ENCODE measurements at places on chromosomes 4 and X.
A peak's percentile ranks its signal among the peaks of the same experiment; 100 is the strongest.

GRCh38 chr4:150216726-150217125, 138.5 kb downstream of the DCLK2 start:
- DNase-seq, result no peak

- no peak for DNase-seq
Observed at GRCh38 chrX:110168585-110168984, 149.3 kb downstream of the AMMECR1 start.

DNA sequence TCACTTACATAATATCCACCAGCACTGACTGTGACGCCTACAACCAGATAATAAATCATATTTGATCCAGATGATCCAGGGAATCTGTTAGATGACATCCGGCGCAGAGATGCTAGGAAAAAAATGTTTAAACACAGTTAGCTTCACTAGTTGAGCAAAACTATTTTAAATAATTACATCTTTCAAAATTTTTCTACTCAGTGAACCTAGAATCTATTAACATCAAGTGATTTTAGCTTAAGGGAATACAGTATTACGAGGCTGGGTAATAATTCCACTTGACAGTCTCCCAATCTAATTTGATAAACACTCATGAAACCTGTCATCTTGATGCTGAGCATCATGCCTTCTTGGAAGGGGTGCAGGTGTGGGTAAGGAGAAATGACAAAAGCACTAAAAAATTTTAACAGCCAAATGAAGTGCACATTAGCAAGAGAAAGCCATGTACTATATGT, 4.7 kb downstream of the MGARP start:
- DNase-seq, result no peak

DNA sequence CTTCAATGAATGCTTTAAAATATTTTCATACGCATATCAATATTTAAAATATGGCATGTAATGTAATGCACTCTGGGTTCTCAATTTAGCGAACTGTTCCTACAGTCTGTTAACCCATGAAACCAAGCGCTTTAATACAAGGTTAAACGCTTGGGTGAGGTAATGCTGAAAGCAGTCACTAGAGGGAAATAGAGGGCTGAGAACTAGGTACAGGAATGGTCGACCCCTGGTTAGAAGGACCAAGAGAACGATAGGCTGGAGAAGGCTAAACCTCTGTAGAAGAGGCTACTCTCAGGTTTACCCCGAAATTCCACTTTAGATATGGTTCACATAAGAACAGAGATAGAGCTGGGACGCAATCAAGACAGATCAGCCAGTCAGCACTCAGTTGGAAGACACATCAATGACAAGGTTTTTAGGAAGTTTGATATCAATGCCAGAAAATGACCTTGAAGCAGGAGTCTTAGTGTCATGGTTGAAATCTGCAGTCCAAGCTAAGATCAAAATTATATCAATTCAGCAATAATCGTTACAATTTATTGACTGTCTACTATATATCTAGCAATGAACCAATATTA, 26.9 kb downstream of the ARSJ start:
- peak; percentile 54 for DNase-seq

DNA sequence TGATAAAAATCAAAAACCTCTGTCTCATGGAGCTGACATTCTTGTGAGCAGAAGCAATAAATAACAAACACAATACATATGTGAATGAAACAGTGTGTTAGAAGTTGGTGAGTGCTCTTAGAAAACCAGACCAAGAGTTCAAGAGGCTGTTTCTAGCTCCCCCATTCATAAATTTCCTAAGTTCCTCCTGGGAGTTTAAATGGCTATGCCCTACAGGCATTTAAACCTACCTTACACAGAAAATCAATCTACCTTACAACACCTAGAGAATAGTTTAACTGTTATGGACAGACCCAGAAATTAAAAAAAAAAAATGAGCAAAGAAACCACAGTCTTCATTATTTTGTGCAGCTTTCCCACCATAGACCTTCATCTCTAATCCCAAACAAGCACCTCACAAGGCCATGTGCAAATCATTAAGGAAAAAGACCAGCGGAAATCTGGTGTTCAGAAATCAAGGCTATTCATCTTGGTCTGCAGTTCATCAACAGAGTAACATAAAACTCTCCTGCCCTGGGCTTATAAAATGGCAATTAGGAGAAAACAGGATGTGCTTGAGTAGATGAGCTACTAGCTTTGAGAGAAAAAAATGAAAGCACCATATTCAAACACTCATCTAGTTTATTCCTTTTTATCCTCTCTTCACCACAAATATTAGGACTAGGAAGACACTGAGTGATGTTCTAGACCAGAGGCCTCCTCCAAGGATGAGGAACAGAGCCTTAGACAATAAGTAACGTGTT, 147.2 kb downstream of the SHROOM3 start:
- no peak for DNase-seq

- DNase-seq, result no peak
Observed at GRCh38 chrX:92270936-92271855, 492.0 kb downstream of the PCDH11X start.

- peak; percentile 19 for DNase-seq
Observed at GRCh38 chr4:184383497-184384055, 90.8 kb downstream of the IRF2 start.

DNA sequence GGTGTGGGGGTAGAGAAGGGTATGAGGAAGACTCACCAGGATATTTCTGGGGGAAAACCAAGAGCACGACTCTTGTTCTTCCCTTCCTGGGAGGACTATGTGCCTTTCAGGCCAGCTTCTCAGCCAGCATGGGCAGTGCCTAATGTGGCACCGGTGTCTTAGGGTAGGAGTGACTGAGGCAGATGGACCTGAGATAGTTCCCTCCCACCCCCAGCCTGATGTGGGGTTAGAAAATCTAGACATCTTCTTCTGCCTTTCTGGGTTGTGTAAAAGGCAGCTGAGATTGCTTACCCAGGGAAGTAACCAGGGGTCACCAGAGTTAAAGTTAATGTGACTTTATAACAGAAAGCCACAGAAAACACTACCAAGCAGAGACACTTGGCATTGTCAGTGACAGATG, 127.3 kb downstream of the TMA16 start:
- no peak for DNase-seq

DNA sequence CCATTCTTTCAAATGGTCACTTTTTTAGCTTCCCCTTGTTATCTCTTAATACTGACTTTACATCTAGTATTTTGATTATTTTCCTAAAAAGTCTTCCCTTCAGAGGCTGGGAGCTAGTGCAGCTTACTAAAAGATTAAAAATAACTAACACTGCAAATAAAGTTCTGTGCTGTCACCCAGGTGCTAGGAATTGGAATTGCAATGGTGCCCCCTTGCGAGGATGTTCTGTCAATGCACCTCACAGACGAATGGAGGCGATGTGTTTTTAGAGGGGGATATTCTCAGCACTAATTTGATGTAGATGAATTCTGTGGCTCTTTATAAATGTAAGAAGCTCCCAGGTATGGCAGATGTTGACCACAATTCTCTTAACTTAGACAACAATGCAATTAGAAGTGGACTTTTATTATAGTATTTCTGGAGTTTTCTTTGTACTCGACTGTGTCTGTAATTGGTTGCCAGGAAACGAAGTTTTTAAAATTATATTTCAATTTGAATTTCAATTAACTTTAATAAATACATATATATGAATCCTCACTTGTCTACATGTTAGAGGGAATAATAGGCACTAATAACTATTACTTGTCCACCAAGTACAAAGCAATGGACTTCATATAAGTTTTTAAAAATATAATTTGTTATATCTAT, 22.0 kb upstream of the SMIM31 start:
- DNase-seq, result peak; percentile 52

DNA sequence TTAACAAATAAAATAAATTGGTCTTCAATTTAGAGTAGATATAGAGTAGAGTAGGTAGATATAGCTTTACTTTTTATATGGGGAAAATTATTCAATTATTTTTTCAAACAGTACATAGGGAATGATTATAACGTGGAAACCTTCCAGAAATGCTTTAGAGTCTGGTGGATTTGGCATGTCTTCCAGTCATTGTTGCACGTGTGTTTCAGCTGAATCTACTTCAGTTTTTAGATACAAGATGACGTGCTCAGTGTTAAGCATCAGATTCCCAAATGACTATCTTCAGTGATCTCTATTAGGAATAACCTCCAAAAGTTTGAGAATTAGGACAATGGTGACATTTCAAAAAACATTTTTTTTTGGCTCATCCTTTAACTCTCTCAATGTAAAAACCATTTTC, 616.9 kb downstream of the ANKRD50 start:
- DNase-seq, result no peak

DNA sequence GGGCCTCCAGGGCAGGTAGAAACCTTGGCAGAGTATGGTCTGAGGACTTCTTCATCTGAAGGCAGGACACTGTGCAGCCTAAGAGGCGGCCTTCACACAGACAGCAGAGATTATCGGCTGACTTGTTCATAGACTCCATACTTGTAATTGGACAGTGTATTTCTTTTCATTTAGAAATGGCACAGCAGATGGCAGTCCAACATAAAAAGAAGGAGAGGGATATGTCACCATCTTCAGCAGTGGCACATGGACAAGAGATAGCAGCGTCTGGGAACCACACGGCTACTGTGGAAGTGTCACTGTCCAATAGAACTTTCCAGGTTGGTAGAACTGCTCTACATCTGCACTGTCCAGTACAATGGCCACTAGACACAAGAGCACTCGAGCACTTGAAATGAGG, 21.7 kb upstream of the GEMIN8 start:
- no peak for DNase-seq

- no peak for DNase-seq
Observed at GRCh38 chrX:153561337-153561736, 37.6 kb downstream of the CCNQ start.

DNA sequence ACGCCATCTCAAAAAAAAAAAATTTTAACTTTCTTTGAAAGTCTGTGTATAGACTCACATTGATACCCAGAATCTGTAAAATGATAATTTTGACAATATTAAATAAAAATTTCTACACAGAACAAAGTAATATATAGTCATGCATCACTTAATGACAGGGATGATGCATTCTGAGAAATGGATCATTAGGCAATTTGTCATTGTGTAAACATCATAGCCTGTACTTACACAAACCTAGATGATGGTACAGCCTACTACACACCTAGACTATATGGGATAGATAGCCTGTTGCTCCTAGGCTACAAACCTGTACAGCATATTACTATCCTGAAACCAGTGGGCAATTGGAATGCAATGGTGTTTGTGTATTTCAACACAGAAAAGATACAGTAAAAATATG, 107.7 kb downstream of the BLTP1 start:
- no peak for DNase-seq

GRCh38 chr4:139940600-139940999, 213.4 kb downstream of the MAML3 start:
- DNase-seq, result no peak

DNA sequence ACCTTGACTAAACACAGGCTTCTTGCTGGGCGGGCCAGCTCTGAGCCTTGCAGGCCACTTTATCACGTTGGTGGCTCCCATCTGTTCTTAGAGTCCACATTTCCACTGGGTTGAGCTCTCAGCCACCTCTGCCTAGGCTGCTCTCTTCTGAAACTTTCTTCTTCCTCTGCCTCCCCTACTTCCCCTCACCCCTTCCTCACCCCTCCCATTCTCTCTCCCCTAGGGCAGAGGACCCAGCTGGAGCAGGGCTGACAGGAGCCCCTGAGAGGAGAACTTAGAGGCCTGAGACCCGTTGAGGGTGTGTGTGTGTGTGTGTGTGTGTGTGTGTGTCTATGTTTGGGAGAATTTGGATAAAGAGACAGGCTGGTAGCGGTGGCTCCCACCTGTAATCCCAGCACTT, 19.9 kb upstream of the TMSB4X start:
- peak; percentile 25 for DNase-seq

DNA sequence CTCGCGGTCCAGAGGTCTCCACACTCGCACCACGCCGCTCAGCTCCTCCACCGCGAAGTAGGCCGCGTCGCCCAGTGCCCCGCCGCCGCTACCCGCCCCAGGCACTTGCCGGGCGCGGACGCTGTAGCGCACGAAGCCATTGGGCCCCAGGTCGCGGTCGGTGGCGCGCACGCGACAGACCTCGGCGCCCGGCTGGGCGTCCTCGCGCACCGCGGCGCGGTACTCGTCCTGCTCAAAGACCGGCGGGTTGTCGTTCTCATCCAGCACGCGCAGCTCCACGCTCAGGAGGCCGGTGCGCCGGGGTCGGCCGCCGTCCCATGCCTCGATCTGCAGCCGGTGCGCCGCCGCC, 1.4 kb downstream of the DCHS2 start:
- no peak for DNase-seq

DNA sequence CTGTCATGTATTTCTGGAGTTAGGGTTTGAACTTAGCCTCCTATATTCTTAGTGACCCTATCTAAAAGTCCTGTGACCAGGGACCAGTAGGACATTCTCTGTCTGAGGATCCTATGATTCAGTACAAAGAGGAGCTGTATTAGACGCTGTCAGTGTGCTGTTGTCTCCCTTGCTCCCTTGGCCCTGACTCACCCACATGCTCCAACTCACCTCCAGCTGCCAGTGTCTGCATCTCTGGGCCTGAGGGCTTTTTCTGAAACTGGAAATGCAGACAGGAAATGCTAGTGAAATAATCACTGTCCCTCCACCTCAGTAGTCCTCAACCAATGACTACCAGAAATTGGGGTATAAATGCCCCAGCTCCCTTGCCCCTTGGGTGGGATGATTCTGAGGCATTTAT, 535.3 kb upstream of the RPS6KA3 start:
- DNase-seq, result no peak

DNA sequence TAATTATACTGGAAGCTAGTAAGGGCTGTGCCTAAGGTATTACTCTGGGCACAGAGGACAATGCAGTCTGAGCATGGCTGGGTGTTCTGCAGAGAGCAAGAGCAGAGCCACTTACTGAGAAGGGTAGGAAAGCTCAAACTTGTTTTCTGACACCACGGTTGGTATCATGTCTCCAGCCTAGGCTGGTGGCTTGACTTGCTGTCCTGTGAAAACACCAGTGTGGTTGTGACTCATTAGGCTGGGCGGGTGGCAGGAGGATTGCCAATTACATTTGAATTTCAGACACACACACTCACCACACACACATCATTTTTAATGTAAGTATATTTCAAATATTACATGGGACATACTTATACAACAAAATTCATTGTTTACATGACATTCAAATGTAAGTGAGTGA, 19.7 kb upstream of the MTM1 start:
- DNase-seq, result peak; percentile 47

GRCh38 chr4:169293343-169294176, 22.8 kb upstream of the SH3RF1 start:
- no peak for DNase-seq

- DNase-seq, result no peak
Observed at GRCh38 chr4:179124957-179125356, 1682.7 kb upstream of the AGA start.

- peak; percentile 77 for DNase-seq
Observed at GRCh38 chrX:30577362-30577991, at the start of gene TASL. TSS of gene TASL (minus strand) at chrX:30577766. CDS start at chrX:30560355, 17,411 bp downstream.

DNA sequence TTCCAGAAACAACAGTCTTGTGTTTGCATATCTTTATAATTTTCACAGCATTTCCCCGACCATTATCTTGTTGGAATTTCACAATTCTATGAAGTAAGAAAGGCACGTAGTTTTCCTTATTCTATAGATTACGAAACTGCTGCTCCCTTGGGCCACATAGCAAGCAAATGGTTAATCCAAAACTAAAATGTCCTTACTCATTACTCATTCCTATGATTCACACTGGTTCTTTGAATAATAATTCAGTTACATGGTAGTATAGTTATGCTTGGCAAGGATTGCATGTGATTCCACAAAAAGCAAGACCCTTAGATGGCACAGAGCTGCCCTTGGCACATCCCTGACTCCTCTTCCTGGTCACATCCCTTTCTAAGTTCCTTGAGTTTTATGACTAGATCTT, 51.2 kb downstream of the OR13H1 start:
- no peak for DNase-seq

Data from activated CD4-positive, alpha-beta T cell treated with anti-CD3 and anti-CD28 coated beads, Interleukin-10, Interleukin-2, amounts not matched to agents 100 ng/mL and 50 ng/mL, durations not matched to agents 16 hours and 8 hours (primary cell).